ENCODE measurements at places on chromosomes 7 and 10. TPM values are rescaled to one million over a fixed set of nuclear protein-coding genes. Genes with fewer than 3 reads are reported as not detected.

BTBD16 gene
- not detected for total RNA-seq

TOMM7 gene
- 147 TPM for total RNA-seq

CTAGE4 gene
- total RNA-seq: 1.6 TPM

HECW1 gene
- total RNA-seq: 107 TPM

INHBA gene
- total RNA-seq: 21.0 TPM

RADIL gene
- total RNA-seq: 6.3 TPM

H2BK1 gene
- total RNA-seq: not detected

NEBL gene
- total RNA-seq: 72.6 TPM

FKBP6 gene
- total RNA-seq: not detected

PRSS37 gene
- not detected for total RNA-seq

C10orf105 gene
- 0.31 TPM for total RNA-seq

CCL24 gene
- not detected for total RNA-seq

CHST3 gene
- 7.8 TPM for total RNA-seq

SPDYE1 gene
- total RNA-seq: not detected

TSPAN33 gene
- 5.6 TPM for total RNA-seq

NPSR1 gene
- not detected for total RNA-seq

SLC18A2 gene
- total RNA-seq: 0.31 TPM

CDNF gene
- not detected for total RNA-seq

CYP26A1 gene
- 11.6 TPM for total RNA-seq

SPDYE2B gene
- not detected for total RNA-seq

BUD23 gene
- 24.4 TPM for total RNA-seq

SLC16A9 gene
- 9.4 TPM for total RNA-seq

GNAT3 gene
- not detected for total RNA-seq

GTF2IRD1 gene
- 27.5 TPM for total RNA-seq

TDRD1 gene
- under 0.01 TPM for total RNA-seq

TMEM178B gene
- 79.5 TPM for total RNA-seq

NUTM2B gene
- total RNA-seq: 2.8 TPM

NXPH1 gene
- 33.5 TPM for total RNA-seq
